CD8-positive, alpha-beta memory T cell (primary cell): ENCODE measurements at places on chromosomes 5 and 9. TPM values are rescaled to one million over a fixed set of nuclear protein-coding genes. Genes with fewer than 3 reads are reported as not detected.

GRCh38 chr5:65892801-65893200 is 33.6 kb upstream of the ERBIN start:
- DNase-seq, result no peak

- no peak for DNase-seq
Measured at GRCh38 chr5:35924122-35924949, 14.1 kb downstream of the CAPSL start.

DNA sequence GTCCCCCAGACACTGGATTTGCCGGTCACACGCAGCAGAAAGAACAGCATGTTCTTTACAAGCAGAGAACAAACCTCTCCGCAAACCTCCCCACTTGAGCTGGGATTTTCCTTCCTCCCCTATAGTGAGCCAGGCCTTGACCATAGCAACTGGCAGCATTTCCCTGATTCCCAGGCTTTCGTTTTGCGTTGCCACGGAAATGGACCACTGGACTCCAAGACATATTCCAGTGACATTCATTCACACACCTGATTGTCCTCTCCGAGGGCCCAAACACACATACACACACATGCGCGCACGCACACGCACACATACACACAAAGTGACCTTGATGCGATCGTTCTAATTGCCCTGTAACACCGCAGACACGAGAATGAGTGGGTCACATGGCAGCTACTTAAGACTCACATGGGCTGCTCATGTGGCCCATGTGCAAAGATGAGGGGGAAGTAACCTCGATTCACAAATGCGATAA is 80.9 kb upstream of the CPEB4 start:
- no peak for DNase-seq

- DNase-seq, result no peak
Measured at GRCh38 chr9:1400983-1401382, 350.8 kb downstream of the DMRT2 start.

- DNase-seq, result no peak
Measured at GRCh38 chr5:25641124-25641523, 996.3 kb upstream of the CDH10 start.

GRCh38 chr9:115367780-115368525 is 250.0 kb upstream of the TNC start:
- no peak for DNase-seq

DNA sequence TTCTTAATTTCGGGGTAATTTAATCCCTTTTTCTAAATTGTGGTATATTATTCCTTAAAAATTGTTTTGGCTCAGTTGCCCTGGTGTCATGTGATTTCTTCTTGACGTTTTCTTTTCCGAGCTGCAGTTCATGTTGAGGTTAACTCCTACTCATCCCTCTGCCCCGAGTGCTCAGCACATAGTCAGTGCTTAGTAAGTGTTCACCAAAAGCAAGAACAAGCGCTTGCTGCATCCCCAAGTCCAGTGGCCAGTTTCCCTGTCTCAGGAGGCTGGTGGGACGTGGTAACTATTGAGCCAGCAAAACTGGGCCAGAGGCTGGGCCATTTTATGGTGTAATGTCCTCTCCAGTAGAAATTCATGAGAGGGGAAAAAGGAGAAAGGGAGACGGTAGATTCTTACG is 23.3 kb downstream of the TRIO start:
- no peak for DNase-seq

DNA sequence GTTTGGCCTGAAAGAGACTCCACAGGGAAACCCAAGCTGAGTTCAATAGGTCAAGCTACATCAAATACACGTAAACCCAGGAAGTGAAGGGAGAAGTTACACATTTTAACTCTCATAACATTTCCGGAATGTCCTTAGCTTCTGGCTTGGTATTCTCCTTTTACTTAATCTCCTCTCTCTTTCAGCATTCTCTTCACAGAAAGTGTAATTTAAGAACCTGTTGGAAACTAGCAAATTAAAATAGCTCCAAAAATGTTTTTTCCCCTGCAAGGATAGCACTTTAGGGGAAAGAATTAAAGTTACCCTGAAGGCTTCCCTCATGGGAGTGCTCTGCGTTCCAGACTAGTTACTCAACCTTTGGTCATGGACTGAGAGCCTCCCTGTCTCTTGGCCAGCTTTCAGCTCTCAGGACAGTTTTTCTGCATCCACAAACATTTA is 292.7 kb upstream of the TARS1 start:
- DNase-seq, result no peak

DNA sequence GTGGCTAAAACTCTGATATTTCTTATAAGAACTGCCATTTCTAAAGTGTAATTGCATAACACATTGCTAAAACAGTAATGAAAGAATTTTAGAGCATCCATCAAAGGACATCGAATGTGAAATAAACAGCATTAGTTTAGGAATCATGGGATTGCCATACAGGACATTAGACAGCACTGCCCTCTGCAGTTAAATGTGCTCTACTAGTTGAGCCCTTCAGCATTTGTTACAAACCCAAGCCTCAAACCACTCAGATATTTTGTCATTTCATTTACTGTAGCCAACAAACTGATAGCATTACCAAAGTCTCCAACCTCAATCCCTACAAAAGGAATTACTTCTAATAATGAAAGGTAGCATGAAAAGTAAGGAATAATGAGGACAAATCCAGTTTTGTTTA is 116.8 kb upstream of the COX7C start:
- no peak for DNase-seq

The MSX2 gene
- not detected for polyA plus RNA-seq

DNA sequence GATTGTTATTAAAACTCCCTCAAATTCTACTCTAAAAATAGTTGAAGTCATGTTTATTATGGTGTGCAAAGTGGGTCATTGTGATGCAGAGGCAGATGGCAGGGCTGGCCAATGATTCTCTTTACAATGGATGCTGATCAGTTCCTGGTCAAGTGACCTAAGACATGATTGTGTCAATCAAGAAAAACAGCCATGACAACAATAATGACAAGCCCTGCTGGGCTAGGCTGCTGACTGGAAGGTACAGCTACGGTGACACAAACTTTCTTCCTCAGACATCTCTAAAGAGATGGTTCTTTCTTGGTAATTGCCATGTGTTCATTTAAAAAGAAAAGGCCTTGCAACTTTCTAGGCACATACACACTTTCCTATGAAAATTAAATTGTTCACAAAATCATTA is 3.6 kb downstream of the SLC24A2 start:
- DNase-seq, result no peak

DNA sequence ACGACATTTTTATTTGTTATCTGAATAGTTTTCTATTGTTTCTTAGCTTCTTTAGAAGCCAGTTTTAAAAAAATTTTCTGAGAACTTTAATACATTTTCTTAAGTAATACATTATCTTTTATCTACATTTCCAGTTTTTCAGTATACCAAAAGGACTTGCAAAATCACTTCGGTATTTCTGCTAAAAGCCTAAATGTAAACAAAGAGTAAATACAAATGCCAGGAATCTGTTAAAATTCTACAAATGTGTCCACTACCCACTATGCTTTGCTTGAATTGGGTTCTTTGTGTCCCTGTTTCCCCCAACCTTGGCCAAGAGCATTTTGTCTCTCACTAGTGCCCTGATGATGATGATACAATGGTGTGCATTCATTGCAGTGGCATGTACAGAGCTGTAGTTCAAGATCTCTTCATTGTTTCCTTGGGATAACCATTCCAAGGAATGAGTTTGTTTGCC is 611.2 kb downstream of the NR2F1-AS1 start:
- DNase-seq, result no peak

The OR1J2 gene
- not detected for polyA plus RNA-seq

- DNase-seq, result no peak
Measured at GRCh38 chr5:90408571-90409317, 812 bp downstream of the CETN3 start.

The AOPEP gene
- polyA plus RNA-seq, result 4.2 TPM

DNA sequence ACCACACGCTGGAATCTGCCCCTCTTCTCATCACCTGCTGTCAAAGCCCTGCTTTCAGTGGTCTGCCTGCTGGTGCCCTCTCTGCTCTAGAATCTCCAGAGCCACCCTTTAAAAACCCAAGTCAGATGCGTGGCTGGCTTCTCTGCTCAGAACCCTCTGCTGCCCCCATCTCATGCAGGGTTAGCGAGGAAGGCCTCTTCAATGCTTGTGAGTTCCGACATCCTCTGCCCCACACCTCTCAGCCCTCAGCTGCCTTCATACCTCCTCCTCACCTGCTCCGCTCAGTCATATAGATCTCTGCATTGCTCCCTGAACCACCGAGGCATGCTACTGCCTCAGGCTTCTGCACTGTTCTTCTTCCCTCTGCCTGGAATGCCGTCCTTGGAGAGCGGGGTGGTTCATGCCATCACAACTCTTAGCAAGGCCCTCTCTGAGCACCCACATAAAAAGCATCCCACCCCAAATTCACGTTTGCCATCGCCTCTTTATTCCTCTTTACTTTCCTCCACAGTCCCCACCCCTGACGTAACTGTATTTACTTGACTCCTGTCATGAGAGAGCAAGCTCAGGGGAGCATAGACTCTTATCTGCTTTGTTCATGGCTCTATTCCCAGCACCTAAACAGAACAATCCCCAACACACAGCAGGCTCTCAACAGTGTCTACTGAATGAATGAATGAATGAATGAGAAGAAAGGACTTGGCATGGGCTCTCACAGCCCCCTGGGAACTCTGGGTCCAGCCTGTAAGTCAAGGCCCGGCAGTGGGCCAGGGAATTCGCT is 10.4 kb downstream of the SHB start:
- no peak for DNase-seq

DNA sequence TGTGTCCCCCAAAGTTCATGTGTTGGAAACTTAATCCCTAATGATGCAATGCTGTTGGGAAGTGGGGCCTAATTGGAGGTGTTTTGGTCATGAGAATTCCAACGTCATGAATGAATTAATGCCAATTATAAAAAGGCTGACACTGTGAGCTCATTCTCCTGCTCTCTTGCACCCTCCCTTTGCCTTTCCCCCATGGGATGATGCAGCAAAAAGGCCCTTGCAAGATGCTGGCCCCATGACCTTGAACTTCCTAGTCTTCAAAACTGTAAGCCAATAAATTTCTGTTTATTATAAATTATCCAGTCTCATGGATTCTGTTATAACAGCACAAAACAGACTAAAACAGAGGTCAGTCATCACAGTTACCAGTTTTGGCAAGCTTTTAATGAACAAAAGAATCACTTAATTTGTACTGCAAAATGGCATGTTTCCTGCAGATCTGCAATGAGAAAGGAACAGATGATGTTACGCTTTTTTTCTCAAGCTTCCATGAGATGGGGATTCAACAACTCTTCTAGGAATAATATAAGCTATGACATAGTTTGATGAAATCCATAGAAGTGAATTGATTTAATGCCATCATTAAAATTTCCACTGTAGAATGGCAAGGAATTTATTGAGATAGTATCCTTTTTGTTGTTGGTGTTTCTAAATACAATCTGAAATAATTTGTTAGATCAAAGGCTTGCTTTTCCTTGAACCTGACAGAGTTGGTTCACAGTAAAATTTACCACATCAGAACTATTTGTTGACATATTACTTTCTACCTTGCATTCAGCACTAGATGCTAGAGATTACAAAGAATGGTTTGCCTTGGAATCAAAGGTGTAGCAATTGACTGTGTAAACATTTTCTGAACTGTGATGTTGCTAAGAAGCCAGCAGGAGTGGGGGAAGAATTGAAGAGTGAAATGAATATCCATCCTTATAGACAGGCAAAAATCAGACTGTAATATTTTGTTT is 29.3 kb upstream of the RFK start:
- no peak for DNase-seq

DNA sequence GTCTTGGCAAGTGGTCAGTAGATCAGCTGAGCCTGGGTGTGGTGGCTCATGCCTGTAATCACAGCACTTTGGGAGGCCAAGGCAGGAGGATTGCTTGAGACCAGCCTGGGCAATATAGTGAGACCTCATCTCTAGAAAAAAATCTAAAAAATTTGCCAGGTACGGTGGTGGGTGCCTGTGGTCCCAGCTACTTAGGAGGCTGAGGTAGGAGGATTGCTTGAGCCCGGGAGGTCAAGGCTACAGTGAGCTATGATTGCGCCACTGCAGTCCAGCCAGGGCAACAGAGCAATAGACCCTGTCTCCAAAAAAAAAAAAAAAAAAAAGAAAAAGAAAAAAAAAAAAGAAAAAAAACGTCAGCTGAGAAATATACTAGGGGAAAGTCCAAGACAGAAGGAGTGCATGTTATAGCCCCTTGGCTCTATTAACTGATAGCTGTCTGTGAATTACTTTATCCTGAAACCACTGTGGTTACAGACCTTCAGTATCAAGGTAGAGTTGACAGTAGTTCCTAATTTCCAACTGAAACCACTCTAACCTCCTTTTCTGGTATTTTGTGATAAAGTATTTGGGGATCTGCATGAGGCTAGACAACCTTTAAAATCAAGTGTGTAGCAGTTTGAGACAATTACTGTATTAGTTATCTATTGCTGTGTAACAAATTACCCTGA is 2.3 kb upstream of the INIP start:
- no peak for DNase-seq

The TPM2 gene
- 0.22 TPM for polyA plus RNA-seq

GRCh38 chr5:75052192-75053053 is at the start of gene GCNT4:
Gene GCNT4, minus strand, starts transcription at chr5:75052558. Its CDS starts 22,521 bp downstream, at chr5:75030037.
- peak; percentile 7 for DNase-seq
